ENCODE measurements at places on chromosomes 5 and 9. TPM values are rescaled to one million over a fixed set of nuclear protein-coding genes. Genes with fewer than 3 reads are reported as not detected.

- no peak for DNase-seq
These were observed 21.3 kb downstream of the NR6A1 start for GRCh38 chr9:124749781-124750180.

DNA sequence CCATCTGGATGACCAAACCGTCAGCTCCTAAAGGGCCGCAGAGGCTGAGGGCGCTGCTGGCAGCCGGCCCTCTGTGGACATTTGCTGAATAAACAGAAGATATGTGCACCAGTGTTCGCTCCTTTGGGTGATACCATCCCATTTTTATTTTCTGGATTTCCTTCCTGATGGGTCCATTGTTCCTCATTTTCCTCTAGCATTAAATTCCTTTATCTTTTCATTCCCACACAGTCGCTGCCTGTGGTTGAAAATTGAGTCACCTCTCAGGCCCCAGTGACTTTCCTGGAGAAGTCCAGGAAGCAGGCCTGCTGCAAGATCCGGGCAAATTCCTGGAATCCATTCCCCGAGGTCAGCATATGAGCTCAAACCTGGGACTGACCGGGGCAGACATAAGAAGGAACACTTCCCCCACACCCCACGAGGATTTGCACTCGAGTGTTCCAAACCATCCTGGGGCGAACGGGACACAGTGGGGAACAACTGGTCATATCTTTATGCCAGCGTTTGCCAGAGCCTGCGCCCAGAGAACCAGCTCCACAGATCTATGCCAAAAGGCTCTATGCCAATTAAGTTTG, 86.7 kb upstream of the PCA3 start:
- DNase-seq, result no peak

- DNase-seq, result no peak
These were observed 3.8 kb upstream of the DMRT3 start for GRCh38 chr9:972501-973294.

GRCh38 chr5:16944816-16945562, 8.9 kb upstream of the MYO10 start:
- DNase-seq, result no peak

CER1 gene
- polyA plus RNA-seq, result 0.43 TPM

LHX2 gene
- polyA plus RNA-seq, result 0.29 TPM

PCDHA1 gene
- polyA plus RNA-seq, result not detected

DNA sequence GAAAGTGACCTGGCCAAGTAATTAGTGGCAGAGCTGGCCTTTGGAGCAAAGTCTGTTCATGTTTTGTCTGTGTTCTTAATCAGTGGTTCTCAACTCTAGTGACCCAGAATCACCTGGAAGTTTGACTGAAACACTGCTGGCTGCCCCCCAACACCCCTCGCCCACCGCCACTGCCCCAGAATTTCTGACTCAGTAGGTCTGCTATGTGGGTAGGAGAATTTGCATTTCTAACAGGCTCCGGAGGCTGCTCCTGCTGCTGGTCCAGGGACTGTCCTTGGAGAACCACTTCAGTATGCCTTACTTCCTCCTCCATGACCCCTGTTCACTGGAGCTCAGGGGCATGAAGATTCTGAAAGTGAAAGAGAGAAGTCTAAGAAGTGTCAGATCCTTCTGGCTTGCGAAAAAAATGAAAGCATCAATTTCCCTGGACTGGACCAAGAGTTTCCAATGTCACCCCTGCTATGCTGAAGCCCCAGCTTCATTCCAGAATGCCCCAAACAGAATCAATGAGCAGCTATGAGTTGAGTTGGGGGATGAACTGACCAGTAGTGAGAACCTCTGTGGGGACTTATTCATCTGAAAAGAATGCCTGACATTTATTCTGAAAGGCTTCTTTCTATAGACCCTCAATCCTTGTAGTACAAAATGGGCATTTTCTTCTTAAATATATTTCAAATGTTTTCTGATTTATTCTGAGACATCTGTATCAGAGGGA, 20.8 kb upstream of the COL15A1 start:
- DNase-seq, result no peak

LCN2 gene
- polyA plus RNA-seq, result 1.9 TPM

All from right renal pelvis (tissue), 4 donors.